ENCODE measurements at places on chromosomes 5 and 9. TPM values are rescaled to one million over a fixed set of nuclear protein-coding genes. Genes with fewer than 3 reads are reported as not detected.

GRCh38 chr5:53165431-53166182, 56.0 kb upstream of the MOCS2 start:
- DNase-seq, result no peak

DNA sequence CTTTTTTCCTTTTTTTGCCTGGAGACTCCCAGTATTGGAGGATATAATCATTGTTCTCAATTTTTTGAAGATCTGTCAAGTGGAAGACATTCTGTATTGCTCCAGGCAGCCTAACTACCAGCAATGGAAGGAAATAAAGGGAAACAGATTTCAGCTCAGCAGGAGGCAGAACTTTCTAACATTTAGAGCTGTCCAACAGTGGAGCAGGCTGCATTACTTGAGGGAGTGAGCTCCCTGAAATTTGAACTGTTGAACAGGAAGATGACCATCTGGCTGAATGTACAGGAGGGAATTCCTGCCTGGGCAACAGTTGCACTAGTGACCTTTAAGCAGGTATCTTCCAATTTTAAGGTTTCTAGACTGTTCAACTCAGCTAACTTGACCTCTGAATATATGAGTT, 1.1 kb upstream of the GAPVD1 start:
- no peak for DNase-seq

GRCh38 chr5:145293716-145294115, 541.4 kb downstream of the PRELID2 start:
- DNase-seq, result no peak

- no peak for DNase-seq
Observed at GRCh38 chr5:127028822-127029457, 1.4 kb downstream of the MARCHF3 start.

GRCh38 chr5:128870373-128870772, 94.9 kb upstream of the SLC27A6 start:
- no peak for DNase-seq

GRCh38 chr5:1472964-1473628, 27.9 kb upstream of the SLC6A3 start:
- no peak for DNase-seq

DNA sequence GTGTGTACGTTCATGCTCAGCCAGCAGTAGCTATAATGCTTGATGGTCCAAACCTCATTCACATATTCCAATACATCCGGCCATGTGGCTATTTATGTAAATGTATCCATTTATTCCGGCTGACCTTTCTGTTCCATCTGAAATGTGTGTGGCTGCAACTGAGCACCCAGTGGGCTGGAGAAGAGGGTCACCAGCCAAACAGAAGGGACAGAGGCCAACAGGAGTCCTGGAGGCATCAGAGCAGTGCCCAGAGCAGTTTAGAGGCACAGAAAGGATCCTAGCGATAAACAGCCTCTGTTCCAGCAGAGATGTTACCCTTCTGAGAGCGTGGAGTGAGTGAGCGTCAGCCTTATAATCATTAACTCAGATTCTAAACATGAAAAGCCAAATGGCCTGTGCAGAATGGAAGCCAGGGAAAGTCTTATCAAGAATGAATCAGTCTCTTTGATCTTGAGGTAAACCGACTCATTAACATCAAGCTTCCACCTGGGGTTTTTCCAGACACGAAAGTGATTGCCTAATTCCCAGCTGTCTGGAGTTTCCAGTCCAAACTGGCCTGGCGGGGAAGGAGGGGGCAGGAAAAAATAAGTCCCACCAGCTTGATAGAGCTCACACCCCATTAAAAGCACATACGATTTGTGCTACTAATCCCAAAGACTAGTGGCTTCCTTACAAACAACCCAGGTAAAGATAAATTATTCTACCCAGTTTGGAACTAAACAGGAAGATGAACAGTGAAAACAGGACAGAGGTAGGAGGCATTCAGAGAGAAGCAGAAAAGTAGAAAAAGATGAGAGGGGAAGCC, 55.7 kb downstream of the SUSD1 start:
- peak; percentile 99 for DNase-seq

- no peak for DNase-seq
Observed at GRCh38 chr9:14153310-14153720, 160.6 kb downstream of the NFIB start.

DNA sequence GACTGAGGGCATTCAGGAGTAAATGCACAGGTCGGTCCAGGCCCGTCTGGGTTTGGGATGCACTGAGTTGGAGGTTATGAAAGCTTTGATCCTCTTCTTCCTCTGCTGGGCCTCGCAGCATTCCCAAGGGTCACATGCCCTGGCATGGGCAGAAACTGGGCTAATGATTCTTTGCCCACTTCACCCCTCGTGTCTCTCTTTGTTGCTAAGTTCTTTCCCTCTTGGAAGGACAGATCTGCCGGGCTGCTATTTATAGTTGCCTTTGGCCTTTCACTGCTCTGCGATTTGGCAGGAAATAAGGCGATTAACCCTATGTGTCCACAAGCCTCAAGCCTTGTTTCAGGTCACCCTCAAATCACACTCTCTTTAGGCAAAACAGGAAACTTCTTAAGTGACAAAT, 66.9 kb downstream of the ENTREP1 start:
- DNase-seq, result no peak

GRCh38 chr9:126591083-126591482, 22.6 kb upstream of the LMX1B start:
- no peak for DNase-seq

DNA sequence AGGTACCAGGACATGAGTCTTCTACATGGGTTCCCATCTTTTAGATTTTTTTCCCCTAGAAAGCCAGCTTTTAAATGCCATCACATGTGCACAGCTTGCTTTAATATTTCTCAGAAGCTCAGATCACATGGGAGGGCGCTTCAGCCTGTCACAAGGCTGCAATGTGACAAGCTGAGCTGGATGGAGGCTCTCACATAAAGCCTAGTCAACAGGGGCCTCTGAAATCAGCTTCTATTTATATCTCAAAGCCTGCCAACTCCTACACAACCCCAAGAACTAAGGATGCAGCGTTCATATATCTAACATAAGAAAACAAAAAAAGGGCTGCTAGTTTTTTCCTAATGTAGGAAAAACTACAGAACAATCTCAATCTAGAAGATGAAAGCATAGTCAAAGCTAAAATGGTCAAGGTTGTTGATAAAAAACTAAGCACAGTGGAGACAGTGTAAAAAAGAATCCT, 2.3 kb downstream of the ZFAND5 start:
- DNase-seq, result peak; percentile 46

GRCh38 chr5:77709993-77710685, 66.0 kb downstream of the TBCA start:
- no peak for DNase-seq

- DNase-seq, result no peak
Observed at GRCh38 chr9:38360839-38361472, 31.5 kb upstream of the ALDH1B1 start.

GRCh38 chr5:10301266-10301665, 6.4 kb downstream of the CMBL start:
- DNase-seq, result no peak

- no peak for DNase-seq
Observed at GRCh38 chr5:132024789-132025402, 13.4 kb upstream of the ACSL6 start.

DNA sequence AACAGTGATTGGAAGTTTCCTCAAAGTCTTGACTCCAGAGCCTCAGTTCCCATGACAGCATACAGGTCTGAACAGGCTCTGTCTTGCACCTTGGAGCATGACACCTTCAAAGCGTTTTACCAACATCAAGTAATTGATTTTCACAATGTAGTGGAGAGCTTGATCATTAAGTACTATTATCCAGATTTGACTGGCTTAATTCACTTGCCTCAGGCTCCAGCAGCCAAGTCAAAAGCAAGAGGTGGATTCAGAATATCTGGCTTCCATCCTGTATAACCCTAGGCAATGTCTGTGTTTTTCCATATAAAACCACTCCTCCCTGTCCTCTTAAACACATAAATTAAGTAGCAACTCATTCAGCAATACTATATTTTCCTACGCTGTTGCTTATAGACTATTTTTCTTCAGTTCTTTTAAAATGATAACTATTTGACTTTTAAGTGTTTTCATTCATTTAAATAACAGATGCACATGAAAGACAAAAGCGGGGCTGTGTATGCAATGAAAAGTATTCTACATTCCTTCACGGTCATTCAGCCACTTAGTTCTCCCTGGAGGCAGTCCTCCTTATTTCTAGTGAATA, 150.8 kb upstream of the RANBP3L start:
- no peak for DNase-seq

GRCh38 chr5:164649266-164649665, 1143.8 kb downstream of the MAT2B start:
- DNase-seq, result no peak

GRCh38 chr5:81395262-81395661, 1.3 kb upstream of the ACOT12 start:
- no peak for DNase-seq

DNA sequence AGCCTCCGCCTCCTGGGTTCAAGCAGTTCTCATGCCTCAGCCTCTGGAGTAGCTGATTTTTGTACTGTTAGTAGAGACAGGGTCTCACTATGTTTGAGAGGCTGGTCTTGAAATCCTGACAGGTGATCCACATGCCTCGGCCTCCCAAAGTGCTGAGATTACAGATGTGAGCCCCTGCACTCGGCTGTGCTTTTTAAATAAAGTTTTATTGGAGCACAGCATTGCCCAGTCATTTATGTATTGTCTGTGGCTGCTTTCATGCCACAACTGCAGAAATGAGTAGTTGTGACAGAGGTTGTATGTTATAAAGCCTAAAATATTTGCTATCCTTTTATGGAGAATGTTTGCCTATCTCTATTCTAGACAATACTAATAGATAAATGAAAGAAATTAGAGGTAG, 169.2 kb downstream of the AOPEP start:
- no peak for DNase-seq

DNA sequence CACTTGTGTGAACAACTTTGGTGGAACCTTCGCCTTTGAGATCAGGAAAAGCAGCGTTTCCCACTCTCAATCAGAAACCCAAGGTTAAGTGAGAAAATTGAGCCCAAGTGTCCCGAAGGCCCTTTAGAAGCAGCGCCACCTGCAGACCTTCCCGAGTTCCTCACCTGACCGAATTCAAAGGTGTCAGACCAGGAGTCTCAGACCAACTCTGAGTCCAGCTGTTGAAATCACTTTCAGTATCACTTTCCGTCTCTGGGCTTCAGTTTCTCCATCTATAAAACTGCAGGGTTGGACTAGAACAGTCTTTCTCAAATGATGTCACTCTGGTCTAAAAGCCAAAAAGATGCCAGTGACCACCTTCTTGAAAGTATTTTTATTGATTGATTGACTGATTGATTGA, 31.7 kb upstream of the GRHPR start:
- no peak for DNase-seq

DNA sequence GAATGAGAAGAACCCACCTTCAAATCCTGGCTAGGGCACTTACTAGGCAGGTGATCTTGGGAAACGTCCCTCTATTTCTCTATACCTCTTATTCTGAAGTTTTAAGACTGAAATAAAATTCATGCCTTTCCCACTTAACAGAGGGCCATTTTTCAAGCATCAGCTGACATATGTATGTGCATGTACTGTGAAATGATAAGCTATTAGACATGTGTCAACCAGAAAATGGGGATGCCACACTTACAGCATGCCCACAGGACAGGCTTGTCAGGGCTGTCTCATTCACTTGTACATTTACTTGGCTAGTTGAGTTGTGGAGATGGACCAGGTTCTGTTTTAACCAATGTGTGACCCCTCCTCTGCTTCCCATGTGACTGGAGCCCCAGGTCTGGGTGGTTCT, 78.5 kb downstream of the C9orf152 start:
- DNase-seq, result no peak

- no peak for DNase-seq
Observed at GRCh38 chr5:80962630-80963520, 2.7 kb downstream of the RASGRF2 start.

- no peak for DNase-seq
Observed at GRCh38 chr5:135236228-135236907, 162.7 kb downstream of the MACROH2A1 start.

DNA sequence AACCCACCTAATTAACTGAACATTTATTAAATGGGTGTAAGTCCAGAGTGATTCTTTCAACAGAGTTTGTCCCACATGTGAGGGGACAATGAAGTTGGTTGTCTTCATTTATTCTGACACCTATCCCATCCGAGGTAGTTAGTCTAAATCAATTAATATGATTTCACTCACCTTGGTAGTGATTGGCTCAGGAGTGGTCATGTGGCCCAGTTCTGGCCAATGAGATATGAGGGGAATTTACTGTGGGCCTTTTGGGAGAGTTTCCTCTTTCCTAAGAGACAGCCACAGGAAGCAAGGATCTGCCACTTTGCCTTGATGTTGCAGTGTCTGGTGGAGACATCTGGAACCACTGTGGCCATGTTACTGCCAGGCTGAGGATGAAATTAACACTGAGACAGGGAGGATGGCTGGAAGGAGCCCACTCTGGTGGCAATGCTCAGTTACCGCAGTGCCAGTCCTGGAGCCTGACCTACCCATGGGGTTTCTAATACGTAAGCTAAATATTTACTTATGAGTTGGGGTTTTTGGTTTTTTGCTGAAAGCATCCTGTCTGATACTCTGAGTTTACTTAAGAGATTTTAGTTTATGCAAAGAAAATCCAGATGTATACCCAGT, 118.6 kb downstream of the FGF18 start:
- DNase-seq, result no peak

The FOXD4 gene
- 0.07 TPM for total RNA-seq

The BNIP1 gene
- total RNA-seq, result 22.7 TPM

The SLC34A1 gene
- total RNA-seq, result not detected

The ARL14EPL gene
- not detected for total RNA-seq

The C6 gene
- total RNA-seq, result not detected

The ZDHHC21 gene
- 5.1 TPM for total RNA-seq

The DCP2 gene
- 24.5 TPM for total RNA-seq

The PCDHGA4 gene
- 0.92 TPM for total RNA-seq

The PTGS1 gene
- 6.0 TPM for total RNA-seq

The ARL10 gene
- 3.4 TPM for total RNA-seq

The DDX4 gene
- not detected for total RNA-seq

The IL11RA gene
- total RNA-seq, result 4.7 TPM
